ENCODE measurements at places on chromosomes 4 and X.

DNA sequence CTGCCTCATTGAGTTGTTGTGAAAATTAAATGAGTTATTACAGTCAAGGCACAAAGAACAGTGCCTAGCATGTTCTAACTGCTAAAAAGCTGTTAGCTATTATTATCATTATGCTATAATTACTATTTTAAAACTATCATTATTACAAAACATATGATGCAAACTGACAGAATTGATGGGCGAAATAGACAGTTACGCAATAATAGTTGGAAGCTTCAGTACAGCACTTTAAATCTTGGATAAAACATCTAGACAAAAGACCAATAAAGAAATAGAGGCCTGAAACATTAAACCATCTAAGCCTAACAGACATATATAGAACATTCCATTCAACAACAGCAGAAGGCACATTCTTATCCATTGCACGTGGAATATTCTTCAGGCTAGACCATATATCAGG is 73.0 kb downstream of the TAB3 start:
- no peak overlapping the region for H3K4me3 ChIP-seq
- no peak overlapping the region for H3K27ac ChIP-seq
- H3K27me3 ChIP-seq: no peaks in the 10 kb centered on the region
- no peak for DNase-seq

DNA sequence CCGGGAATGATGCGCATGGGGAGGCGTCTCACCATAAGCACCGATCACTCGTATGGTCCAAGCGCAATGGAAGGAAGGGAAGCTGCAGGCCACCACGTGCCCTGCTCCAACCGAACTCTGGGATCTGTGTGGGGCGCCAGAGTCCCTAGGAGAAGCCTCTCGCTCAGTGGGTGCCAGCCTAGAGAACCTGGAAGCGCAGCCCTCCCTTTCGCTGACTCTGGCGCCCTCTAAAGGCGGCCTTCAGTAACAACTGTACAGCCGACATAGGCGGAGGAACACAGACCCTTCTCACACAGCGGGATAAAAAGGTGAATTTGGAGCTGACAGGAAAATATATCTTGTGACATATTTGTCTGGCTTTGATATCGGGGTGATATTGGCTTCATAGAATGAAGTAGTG is 76.0 kb downstream of the INTS6L start:
- H3K4me3 ChIP-seq: no peak overlapping the region
- no peak overlapping the region for H3K27ac ChIP-seq
- H3K4me1 ChIP-seq: no peaks in the 10 kb centered on the region
- DNase-seq: peak; percentile 36
- H3K27me3 ChIP-seq: peaks cover 10% of the 10 kb centered on the region

DNA sequence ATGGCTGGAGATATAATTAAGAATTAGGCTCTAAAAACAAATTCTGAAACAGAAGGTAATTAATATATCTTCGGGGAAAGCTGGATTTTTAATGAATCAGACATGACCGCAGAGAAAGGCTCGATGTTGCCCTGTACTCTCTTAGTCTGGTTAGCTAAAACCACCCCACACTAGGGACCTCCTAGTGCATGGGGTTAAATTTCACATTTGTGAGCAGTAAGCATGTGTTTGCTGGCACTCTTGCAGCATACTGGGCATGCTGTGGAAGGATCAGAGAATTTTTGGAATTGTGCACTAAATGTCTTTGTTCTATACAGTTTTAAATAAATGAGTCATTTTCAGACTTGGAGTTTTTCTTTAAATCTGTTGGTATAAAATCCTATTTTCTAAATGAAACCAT is 475.6 kb upstream of the FTHL17 start:
- no peaks in the 10 kb centered on the region for H3K4me1 ChIP-seq
- DNase-seq: no peak
- H3K36me3 ChIP-seq: no peaks in the 10 kb centered on the region
- H3K27me3 ChIP-seq: no peaks in the 10 kb centered on the region
- no peak overlapping the region for H3K27ac ChIP-seq

- H3K4me3 ChIP-seq: peak overlapping the region; percentile 85
- H3K4me1 ChIP-seq: peaks cover 53% of the 10 kb centered on the region
- H3K36me3 ChIP-seq: peaks cover 2% of the 10 kb centered on the region
- DNase-seq: peak; percentile 22
These were observed 25.9 kb downstream of the HOPX start for GRCh38 chr4:56655209-56655626.

GRCh38 chr4:137393044-137393443 is 139.2 kb downstream of the PCDH18 start:
- no peaks in the 10 kb centered on the region for H3K27me3 ChIP-seq
- no peak overlapping the region for H3K4me3 ChIP-seq
- H3K4me1 ChIP-seq: no peaks in the 10 kb centered on the region
- no peak for DNase-seq
- no peak overlapping the region for H3K27ac ChIP-seq

DNA sequence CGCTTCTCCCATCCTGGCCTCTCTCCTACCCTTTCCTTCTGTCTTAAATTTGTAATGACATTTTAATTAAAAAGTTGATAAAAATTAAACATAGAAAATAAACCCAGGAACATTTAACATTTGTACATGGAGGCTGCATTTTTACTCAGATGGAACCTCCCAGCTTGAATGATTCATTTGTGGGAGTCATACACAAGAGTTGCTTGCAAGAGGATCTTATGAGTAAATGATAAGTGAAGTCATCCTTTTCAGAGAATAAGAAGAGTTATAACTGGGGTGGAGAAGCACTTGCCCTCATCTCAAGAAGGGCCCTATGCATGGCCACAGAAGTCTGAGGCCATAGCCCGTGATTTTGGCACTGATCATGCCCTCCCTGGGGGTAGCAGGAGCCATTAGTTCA is 482.9 kb upstream of the BOD1L1 start:
- H3K27me3 ChIP-seq: peaks cover 8% of the 10 kb centered on the region
- H3K4me3 ChIP-seq: no peak overlapping the region
- DNase-seq: no peak
- H3K4me1 ChIP-seq: peaks cover 4% of the 10 kb centered on the region

DNA sequence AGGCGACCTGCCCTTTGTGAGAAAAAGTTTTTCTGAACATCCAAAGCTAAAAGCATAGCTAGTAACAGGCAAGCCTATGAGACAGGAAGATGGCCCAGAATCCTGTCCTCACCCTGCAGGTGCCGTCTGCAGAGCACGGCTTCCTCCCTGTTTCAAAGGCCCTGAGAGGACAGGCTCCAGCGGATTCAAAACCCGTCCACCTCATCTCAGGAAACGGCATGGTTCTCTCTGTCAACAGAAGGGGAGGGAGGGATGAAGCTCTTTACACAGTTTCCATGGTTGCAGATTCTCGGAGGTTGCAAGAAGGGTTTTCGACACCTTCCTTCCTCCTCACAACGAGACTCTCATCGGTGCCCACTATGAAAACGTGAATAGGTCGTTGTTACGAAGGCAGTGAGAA is 8.3 kb downstream of the PPP2R3B start:
- peak; percentile 22 for DNase-seq
- no peaks in the 10 kb centered on the region for H3K36me3 ChIP-seq
- peak overlapping the region; percentile 29 for H3K27ac ChIP-seq
- H3K27me3 ChIP-seq: peaks cover 21% of the 10 kb centered on the region
- H3K4me3 ChIP-seq: no peak overlapping the region
- peaks cover 17% of the 10 kb centered on the region for H3K4me1 ChIP-seq

GRCh38 chrX:115896362-115896761 is 274.2 kb upstream of the AGTR2 start:
- no peaks in the 10 kb centered on the region for H3K27me3 ChIP-seq
- no peaks in the 10 kb centered on the region for H3K36me3 ChIP-seq
- H3K4me3 ChIP-seq: no peak overlapping the region
- no peak for DNase-seq

DNA sequence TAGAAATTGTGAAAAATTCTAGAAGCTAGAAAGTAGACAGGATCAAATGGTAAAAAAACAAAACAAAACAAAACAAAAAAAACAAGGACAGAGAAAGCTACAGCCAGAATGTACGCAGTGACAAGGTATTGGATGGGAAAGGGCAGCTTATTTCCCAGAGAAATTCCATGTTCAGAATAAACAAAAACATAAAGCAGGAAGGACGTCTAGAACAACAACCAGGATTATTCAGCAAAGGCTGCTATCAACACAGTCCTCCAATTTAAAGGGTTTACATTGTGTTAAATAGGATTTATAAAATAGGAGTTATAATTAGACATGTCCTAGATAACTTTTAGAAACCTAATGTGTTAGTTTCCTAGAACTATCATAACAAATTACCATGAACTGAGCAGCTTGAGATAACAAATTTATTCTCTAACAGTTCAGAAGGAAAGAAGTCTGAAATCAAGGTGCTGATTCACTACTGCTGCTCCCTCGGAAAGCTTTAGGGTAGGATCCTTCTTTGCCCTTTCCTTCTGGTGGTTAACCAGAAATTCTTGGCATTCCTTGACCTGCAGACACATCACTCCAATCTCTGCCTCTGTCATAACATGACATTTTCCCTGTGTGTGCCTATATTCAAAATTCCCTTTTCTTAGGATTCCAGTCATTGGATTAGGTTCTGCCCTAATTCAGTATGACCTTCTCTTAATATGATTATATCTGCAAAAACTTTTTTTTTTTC is 175.6 kb downstream of the SNCA start:
- DNase-seq: no peak
- H3K27ac ChIP-seq: no peak overlapping the region
- H3K4me1 ChIP-seq: peaks cover 2% of the 10 kb centered on the region
- no peaks in the 10 kb centered on the region for H3K36me3 ChIP-seq
- no peak overlapping the region for H3K4me3 ChIP-seq
- H3K27me3 ChIP-seq: no peaks in the 10 kb centered on the region

DNA sequence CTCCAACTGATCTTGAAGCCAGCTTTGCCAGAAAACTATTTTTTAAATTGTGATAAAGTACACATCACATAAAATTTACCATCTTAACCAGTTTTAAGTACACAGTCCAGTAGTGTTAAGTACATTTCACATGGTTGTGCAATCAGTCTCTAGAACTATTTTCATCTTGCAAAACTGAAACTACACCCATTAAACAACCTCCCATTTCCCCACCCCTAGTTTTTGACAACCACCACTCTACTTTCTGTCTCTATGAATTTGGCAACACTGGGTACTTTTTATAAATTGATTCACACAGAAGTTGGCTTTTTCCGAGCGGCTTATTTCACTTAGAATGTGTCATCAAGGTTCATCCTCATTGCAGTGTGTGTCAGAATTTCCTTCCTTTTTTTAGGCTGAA is 31.0 kb downstream of the TRPC5 start:
- H3K27me3 ChIP-seq: peaks cover 10% of the 10 kb centered on the region
- DNase-seq: no peak
- H3K4me3 ChIP-seq: no peak overlapping the region

DNA sequence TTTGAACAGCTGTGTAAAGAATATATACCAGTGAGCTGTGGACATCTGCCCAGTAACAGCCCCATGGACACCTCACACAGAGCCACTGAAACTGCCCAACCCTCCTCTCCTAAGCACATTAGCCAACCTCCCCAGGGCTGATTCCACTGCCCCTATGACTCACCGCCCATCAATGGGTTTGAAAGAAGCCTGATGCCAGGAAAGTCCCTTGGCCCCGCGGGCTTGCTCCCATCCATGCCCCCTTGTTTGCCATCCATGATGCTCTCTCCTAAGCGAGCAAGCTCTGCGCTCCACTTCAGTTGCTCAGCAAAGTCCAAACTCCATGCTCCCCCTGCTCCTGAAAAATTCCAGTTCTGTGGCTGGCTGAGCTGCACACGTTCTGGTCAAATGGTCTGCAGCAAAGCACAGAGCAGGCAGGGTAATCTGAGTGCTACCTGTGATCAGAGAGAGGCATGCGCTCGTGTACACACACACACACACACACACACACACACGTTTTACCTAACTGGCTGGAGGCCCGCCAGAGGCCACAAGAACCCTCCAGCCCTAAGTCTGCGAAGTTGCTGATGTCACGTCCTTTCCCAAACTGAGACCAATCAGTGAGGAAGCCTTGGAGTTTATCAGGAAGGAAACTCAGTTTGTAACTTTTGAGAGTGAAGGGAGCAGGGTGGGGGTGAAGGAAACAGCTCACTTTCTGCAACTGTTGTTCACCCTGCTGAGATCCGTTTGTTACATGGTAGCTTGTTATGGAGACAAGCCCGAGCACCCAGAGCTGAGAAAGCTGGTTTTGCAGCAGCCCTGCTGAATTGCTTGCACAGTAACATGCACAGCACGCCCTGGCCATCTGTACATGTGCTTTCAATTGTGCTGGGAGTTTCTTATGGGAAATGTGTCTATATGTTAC is at the start of gene ASB9:
Gene ASB9, minus strand, starts transcription at position 466 of the 904 bp plus-strand sequence. Its CDS starts 209 bp downstream, at position 257.
- peaks cover 9% of the 10 kb centered on the region for H3K4me1 ChIP-seq
- H3K4me3 ChIP-seq: peak within 1 kb of the TSS; percentile 47
- H3K36me3 ChIP-seq: no peaks in the 10 kb centered on the region
- DNase-seq: peak; percentile 13
- H3K27me3 ChIP-seq: no peaks in the 10 kb centered on the region

DNA sequence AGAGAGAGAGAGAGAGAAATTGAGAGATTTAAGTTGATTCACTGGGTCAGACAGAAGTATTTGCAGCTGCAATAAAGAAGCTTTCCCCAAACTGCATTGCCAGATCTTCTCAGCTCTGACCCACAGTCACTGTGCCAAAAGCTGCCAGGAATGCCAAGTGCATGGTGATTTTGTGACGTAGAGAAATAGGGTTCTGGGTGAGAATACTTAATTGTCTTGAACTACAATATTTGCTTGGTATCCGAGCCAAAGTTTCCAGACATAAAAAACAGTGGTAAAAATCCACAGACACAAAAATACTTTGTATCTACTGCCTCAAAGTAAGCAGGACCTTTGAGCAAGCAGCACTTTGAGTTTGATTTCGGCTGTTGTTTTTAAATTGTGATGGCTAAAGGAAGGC is 331.1 kb downstream of the GRID2 start:
- H3K4me1 ChIP-seq: no peaks in the 10 kb centered on the region
- H3K4me3 ChIP-seq: no peak overlapping the region
- DNase-seq: no peak
- no peak overlapping the region for H3K27ac ChIP-seq

GRCh38 chr4:162523171-162523570 is 359.4 kb upstream of the FSTL5 start:
- H3K27me3 ChIP-seq: peaks cover 3% of the 10 kb centered on the region
- no peak overlapping the region for H3K4me3 ChIP-seq
- H3K36me3 ChIP-seq: no peaks in the 10 kb centered on the region
- H3K27ac ChIP-seq: no peak overlapping the region

GRCh38 chrX:40474205-40474626 is 106.6 kb upstream of the ATP6AP2 start:
- peaks cover 7% of the 10 kb centered on the region for H3K27me3 ChIP-seq
- H3K27ac ChIP-seq: no peak overlapping the region
- H3K36me3 ChIP-seq: no peaks in the 10 kb centered on the region
- peaks cover 23% of the 10 kb centered on the region for H3K4me1 ChIP-seq
- H3K4me3 ChIP-seq: no peak overlapping the region

DNA sequence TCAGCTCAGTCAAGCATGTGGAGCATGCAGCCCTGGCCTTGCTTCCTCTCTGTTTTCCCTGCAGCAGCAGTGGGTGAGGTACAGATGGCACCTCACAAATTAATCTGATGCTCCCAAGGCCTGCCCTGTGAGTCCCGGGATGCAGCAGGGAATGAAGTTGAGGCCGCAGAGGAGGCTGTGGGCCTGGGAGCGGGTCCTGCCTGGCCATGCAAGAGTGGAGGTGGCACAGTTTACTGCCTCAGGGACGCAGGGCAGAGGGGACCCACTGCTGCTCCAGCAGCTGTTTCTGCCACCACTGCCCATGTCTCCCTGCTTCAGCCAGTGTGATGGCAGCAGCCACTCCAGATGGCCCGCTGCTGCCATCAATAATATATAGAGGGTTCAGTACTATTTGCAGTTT is 474.6 kb downstream of the EPHA5 start:
- no peak overlapping the region for H3K27ac ChIP-seq
- H3K27me3 ChIP-seq: no peaks in the 10 kb centered on the region
- no peaks in the 10 kb centered on the region for H3K4me1 ChIP-seq
- H3K4me3 ChIP-seq: no peak overlapping the region
- no peaks in the 10 kb centered on the region for H3K36me3 ChIP-seq
